Stimulated activated CD8-positive, alpha-beta memory T cell treated with anti-CD3 and anti-CD28 coated beads, Interleukin-2, amount 100 ng/mL, for 1 hour (primary cell): ENCODE measurements at places on chromosomes 2 and 18.

- no peak for DNase-seq
These were observed 155.0 kb upstream of the REG3G start for GRCh38 chr2:78870343-78870967.

- no peak for DNase-seq
These were observed 24.7 kb upstream of the NMUR1 start for GRCh38 chr2:231554748-231555545.

- DNase-seq, result no peak
These were observed 4.7 kb downstream of the DPYSL5 start for GRCh38 chr2:26852405-26853306.

DNA sequence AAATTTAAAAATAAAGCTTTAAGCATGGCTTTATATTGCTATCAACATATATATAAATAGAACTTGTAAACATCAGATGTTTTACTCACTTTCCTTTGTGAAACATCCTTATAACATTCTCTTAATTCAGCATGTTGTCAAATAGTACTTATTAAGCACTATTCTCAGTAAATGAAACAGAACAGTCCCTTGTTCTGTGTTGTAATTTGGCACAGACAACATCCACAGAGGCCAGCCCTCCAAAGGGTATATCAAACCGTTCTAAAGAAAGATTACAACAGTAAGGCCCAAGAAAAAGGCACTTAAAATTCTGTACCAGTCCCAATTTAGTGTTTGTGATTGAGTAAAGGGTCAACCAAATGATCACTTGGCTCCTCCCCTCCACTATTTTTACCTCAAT, 46.0 kb downstream of the GAREM1 start:
- no peak for DNase-seq

DNA sequence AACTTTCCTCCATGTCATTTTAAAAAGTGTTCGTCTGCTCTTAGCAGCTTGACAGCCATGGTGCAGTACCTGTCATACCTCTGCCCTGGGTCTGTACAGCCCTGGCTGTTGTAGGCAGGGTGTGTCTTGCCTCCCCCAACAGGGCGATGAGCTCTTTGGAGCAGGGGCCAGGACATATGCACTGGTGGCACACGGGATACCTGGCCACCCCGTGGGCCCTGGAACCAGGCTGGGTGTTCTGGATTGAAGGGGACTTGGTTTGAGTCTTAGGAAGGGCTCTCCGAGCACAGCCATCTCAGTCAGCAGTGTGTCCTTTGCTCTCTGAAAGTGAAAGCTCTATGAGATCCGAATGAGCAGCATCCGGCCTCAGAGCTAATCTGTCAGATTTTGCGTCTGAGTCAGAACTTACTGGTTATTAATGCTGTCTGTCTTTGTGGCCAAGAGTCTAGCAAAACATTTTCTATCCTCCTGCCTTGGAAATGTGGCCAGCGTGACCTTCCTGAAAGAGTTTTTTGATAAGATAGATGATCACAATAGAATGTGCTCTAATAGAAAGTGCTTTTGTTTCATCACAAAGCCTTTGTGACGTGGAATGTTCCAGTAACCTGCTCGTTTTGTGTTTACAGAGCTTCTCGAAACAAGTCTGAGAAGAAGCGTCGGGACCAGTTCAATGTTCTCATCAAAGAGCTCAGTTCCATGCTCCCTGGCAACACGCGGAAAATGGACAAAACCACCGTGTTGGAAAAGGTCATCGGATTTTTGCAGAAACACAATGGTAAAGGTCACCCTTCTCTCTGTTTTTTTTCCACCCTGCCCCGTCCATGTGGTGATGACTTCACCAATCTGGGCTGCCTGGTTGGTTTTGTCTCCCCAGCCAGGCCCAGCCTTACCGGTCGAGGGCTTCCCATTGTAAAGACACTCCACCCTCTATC, 77.3 kb upstream of the RPL31 start:
- no peak for DNase-seq

- no peak for DNase-seq
These were observed 171.1 kb downstream of the PAX3 start for GRCh38 chr2:222127660-222128059.

DNA sequence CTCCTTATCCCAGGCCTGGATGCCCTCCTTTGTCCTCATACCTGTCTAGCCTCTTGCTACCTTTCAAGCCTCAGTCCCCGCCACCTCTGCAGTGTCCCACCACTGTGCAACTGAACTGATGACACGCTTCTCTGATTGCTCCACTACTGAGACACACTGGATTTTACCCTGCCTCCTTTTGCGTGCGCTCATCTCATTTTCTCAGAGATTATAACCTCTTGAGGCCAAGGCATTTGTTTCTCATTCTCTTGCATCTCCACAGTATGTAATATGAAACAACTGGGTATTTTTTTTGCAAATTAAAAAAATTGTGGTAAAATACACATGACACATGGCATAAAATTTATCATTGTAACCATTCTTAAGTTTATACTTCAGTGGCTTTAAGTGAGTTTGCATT, 95.4 kb downstream of the PRKCE start:
- no peak for DNase-seq

DNA sequence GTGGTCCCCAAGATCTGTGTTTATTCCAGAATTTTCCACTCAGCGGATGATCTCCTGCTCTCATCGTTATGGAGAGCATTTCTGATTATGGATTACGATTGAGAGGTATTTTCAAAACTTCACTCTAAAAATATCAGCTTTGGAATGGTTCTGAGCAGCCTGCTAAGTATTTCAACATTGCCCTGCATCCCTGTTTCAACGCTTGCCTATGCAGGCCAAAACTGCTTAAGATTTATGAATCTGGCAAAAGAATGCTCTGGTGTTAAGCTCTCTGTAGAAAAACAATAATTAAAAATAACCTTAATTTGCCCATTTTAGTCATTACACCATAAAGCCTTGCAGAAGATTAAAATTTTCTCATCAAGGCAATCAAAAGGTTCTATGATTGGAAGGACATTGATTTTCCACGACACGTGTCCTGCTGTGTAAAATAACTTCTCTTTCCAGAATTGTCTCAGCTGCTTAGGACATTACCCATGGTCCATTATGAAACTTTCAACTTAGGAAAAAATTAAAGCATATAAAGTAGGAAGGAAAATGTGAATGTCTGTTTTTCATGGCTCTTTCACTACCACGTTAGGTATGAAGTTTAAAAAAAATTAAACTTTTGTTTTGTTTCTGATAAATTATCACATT, 229.9 kb downstream of the ACKR3 start:
- no peak for DNase-seq

- DNase-seq, result no peak
These were observed 655.3 kb upstream of the SETBP1 start for GRCh38 chr18:44025421-44025820.

DNA sequence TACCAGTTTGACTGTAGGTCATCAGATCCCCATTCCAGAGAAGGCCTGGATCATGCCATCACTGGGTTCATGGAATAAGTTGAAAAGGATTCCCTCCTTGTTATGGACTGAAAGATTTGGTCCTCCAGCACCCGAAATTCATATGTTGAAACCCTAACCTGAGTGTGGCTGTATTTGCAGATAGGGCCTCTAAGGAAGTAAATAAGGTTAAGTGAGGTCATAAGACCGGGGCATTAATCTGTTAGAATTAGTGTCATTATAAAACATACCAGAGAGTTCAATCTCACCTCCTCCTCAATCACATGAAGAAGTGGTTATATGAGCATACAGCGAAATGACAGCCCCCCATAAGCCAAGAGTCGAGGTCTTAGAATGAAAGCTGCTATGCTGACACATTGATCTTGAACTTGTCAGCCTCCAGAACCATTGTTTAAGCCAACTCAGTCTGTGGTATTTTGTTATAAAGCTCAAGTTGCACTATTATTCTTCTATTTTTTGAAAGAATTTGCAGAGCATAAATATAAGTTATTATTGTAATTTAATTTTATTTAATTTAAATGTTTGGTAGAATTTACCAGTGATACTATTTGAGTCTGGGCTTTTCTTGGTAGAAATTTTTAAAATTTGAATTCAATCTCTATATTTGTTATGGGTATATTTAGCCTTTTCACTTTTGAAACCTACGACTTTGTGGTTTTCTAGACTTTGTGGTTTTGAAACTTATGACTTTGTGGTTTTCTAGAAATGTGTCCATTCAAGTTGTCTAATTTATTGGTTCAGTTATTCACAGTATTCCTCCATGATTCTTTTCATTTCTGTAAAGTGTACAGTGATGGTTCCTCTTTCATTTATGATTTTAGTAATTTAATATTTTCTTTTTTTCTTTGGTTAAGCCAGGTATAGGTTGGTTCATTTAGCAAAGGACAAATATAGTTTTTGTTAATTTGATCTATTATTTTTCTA, 1206.7 kb upstream of the CDH2 start:
- DNase-seq, result no peak

- DNase-seq, result no peak
These were observed 37.7 kb upstream of the CNGA3 start for GRCh38 chr2:98308532-98308931.

DNA sequence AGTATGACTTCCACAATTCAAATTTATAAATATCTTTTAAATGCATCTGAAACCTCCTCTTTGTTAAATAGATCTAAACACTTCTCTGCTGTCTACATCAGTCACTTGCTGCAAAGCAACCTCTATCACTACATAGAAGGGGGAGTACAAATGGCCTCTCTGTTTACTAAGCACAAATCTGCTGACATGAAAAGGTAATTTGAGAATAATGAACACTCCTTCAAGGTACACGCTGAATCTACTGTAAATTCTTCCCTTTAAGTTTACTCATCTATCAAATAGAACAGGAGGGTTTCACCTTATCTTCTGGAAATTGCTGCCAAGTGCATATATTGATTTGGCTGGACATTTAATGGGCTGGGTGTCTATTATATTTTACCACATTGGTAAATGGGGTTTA, 879.6 kb downstream of the SUCLG1 start:
- DNase-seq, result no peak

DNA sequence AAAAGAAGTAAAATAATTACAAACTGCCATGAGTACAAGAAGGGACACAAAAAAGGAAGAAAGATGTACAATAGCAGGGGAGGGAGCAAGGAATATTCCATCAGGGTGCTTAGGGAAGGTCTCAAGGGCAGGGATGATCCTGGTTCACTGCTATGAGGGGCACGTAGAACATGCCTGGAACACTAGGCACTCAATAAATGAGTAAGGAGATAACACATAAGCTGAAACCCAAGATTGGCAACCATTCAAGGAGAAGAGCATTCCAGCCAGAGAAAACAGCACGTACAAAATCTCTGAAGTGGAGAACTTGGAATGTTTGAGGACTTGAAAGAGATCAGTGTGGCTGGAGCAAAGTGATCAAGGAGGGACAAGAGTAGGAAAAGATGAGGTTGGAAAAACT, 103.2 kb downstream of the FAM161A start:
- DNase-seq, result no peak

- DNase-seq, result no peak
These were observed 24.2 kb downstream of the DHRS9 start for GRCh38 chr2:169093535-169093934.

- DNase-seq, result no peak
These were observed 3.0 kb downstream of the SIX2 start for GRCh38 chr2:45006041-45006941.

GRCh38 chr2:5064687-5065086, 627.5 kb upstream of the SOX11 start:
- DNase-seq, result no peak

DNA sequence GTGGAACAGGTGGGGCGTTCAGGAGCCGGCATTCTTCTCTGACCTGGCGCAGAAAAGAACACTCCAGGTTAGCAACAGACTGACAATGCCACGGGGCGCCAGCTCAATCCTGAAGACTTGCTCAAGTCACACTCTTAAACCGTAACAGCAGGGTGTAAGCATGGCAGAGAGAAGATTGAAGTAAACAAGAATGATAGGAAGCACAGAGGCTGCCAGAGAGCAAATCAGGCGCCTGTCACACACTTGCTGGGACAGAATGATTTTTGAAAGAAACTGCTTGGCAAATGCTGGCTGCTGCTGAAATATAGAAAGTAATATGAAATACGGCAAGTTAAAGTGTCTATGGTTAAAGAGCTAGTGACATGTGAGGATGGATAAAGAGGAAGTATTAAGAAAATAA, 80.5 kb downstream of the MEP1B start:
- DNase-seq, result no peak

GRCh38 chr2:184357033-184357432, 241.3 kb upstream of the ZNF804A start:
- no peak for DNase-seq

GRCh38 chr2:62743506-62743905, 38.0 kb downstream of the EHBP1 start:
- no peak for DNase-seq

- DNase-seq, result no peak
These were observed 140.4 kb upstream of the VRK2 start for GRCh38 chr2:57906152-57906732.

GRCh38 chr2:176461098-176461808, 192.0 kb downstream of the MTX2 start:
- DNase-seq, result no peak

DNA sequence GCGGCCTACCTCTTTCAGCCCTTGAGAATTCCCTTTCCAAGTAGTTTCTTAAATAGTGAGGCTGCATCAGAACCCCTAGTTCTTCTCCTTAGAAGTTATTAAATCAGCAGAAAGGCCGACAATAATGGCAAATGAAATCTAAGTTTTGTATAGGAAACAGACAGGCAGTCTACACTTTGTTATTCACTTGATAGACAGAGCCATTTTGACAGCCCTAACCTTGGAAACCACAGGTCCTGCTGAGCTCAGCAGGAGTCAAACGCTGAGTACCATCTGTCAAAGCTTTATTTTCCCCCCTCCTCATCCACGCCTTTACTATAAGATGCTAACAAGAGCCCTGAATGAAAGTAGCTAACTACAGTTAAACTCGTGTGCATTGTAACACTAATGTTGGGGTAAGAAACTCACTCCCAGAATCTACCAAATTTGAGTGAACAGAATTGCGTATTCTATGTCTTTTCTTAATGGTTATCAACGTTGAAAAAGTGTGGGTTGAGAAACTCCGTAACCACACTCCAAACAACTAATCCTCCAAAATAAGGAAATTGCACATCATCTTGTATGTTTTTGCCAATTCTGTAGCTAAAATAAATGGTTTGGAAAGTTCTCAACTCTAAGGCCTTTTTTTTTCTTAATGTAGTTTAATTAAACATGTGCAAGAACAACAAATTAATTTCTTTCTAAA, 90.6 kb upstream of the EFEMP1 start:
- no peak for DNase-seq

DNA sequence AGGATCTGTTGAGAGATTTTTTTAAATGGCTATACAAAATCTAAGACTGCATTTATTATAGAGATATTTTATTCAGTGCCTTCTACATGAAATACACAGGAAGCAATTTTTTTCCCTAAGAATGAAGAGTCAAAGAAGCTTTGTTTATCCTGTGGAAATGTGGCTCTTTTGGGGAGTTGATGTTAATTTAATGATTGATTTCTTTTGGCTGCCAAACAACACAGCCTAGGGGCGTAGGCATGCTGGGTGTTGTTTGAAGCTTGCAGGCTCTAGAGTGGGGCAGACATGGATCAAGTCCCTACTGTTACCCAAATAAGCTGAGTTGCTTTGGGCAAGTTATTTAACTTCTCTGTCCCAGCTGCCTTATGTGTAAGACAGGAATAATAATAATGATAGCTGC, 21.1 kb upstream of the PLEK start:
- DNase-seq, result no peak

DNA sequence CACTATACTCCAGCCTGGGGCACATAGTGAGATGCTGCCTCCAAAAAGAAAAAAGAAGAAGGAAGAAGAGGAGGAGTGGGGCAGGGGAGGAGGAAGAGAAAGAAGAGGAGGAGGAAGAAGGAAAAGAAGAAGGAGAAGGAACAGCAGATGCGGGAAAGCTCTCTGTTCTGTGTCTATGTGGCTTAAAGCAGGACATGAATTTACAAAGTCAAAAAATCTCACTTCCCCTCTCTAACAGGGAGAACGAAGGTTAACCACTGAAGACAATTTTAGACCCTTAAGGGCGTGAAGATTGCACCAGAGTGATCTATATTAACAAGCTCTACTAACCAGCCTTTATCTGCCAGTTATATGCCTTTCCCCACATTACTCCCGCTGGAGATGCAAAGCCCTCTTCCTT, 258.9 kb downstream of the METTL4 start:
- DNase-seq, result no peak
